ENCODE measurements at places on chromosomes 4 and X.

DNA sequence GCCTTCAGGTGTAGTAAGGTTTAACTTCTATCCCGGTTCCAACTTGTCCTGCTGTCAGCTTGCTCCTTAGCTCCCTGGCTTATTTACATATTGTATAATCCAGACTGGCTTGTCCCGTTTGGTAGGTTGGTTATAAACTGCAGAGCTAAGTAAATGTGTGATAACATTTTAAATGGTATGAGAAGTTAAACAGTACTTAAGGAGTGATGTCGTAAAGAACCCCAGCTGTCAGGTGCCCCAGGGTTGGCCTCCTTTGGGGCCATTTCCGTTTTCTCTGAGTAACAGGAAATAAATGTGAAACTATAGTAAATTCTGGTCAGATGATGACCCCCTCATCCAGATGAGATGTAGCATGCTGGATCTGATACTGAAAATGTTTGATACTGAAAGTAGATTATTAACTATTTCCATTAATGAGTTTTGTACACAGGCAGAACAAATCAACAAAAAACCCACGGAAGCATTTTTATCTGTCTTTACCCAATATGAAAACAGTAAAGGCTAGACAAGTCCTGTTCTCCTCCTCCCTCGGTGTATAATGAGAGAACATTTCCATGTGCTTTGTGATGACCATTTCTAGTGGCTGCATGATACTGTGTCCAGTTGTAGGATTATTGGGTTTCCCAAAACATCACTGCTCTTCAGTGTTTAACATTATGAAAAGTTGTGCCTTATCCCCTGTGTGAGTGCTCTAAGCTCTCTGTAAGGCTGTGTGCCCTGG is 22.4 kb downstream of the GAB1 start:
- DNase-seq = no peak

DNA sequence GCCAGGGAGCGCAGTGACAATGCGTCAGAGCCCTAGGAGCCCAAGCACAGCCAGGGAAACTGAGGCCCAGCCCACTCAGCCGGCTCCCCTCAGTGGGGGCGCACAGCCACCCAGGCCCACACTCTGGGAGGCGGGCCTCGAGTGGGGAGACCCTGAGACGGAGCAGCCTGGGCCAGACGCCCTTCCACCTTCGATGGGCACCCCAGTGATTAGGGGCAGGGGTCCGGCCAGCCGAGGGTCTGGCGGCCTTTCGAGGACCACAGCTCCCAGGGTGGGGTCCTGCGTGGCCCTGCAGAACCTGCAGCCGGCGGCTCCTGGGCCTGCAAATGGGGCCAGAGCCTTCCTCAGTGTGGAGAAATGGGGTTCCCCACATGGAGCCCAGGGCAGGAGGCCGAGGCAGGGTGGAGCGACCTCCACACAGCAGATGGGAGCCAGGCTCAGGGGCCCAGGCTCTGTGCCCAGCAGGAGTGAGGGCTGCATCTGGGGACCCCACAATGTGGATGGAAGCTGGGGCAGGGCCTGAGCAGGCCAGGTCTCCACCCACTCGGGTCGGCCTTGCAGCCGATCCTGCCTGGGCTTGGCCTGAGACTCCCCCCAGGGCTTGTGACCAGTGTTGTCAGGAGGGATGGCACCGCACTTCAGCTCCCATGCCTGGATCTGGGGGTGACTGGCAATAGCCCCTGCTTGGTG is 5.0 kb downstream of the HGFAC start:
- DNase-seq = no peak

GRCh38 chr4:159352609-159353008 is 249.7 kb downstream of the RAPGEF2 start:
- no peak for DNase-seq

DNA sequence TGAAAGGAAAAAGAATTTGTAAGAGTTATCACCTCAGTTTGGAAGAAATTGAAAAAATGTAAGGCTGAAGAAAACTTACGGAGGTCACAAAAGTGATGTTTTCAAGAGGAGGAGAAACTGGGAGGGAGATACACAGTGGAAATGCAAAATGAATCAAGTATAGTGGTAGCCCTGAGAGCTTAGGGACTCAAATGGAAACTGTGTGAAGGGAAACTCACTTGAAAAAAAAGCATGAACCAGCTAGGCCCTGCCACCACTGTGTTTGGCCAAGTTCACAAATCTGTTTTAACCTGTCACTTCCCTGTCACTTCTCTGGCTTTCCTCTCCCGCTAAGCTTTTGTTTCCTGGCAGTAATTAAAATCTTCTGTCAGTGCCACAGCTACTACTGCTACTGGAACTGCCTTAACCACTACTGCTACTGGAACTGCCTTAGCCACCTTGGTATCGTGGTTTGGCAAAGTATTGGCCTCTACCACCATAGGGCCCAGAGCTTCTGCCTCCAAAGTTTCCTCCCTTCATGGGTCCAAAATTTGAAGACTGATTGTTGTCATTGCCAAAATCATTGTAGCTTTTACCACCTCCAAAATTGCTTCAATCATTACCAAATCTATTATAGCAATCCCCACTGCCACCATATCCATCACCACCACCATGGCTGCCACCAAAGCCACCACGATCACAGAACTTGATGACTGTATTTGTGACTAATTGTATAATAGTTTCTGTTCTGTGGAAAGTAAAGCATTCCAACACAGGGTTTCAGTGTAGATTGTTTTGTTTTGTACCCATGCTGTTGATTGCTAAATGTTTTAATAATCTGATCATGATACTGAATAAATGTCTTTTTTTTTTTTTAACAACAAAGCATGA is 41.5 kb downstream of the SMARCA5 start:
- DNase-seq = no peak

- DNase-seq = no peak
Measured at GRCh38 chr4:18034099-18034498, 12.5 kb upstream of the LCORL start.

DNA sequence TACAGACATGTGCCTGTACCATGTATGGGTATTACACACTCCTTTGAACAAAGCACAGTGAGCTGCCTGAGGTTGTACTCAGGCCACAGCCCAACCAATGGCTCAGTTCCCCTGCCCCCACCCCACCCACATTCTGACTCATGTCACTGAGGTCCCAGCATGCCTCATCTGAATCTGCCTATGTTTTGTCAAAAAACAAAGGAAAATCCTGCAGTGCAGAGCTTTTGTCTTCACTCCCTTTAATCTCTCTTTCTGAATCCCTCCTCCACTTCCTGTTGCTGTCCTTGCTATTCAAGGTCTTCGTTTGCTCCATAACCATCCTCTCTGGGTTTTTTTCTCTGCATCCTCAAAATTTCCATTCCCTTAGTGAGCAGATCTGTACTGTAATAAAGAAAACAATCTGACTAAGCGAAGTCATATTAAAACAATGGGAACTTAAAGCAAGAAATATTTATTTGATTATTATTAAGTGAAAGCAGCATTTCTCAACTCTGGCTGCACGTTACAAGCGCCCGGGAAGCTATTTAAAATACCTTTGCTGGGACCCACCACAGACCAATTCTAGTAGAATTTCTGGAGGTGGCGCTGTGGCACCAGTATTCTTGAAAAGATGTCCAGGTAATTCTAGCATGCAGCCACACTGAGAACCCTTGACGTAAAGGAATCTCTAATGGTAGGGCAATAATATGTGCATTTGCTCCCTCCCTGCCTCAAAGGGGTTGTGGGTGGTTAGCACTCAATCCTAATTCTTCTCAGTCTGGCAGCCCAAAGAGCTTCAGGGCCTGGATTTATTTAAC is 8.7 kb downstream of the GUCY2F start:
- peak; percentile 7 for DNase-seq

DNA sequence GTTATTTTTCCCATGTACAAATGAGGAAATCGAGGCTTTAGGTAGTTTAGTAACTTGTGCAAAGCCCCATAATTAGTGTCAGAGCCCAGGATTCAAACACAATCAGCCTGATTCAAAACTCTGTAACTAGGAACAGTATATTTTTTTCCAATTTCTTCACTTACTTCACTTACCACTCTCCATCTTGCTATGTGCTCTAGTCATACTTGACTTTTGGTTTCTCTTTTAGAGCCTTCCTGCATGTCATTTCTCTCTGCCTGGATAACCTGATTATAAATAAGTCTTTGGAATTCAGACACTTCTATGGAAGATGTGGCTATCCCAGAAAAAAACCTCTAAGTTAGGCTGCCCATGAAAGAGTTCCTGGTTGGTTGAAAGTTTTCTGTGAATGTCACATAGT is 22.2 kb downstream of the SATL1 start:
- DNase-seq = no peak

DNA sequence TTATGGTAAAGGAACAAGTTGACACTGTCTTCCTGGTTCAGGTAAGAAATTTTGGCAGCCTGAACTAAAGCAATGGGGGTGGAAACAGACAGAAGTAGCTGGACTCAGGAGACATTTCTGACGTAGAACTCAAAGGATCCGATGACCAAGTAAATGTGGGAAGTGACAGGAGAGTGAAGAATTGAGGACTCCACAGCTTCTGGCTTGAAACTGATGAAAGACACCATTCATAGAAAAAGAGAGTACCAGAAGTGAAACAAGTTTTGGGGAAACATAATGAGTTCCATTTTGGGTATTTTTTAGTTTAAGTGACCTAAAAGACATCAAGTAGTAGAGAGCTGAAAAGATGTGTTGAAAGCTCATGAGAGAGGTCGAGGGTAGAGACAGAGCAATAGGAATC is 5.7 kb downstream of the FAM120C start:
- DNase-seq = no peak

GRCh38 chr4:126071346-126072333 is 756.9 kb downstream of the FAT4 start:
- DNase-seq = no peak

GRCh38 chrX:138487866-138488265 is 223.7 kb downstream of the FGF13 start:
- no peak for DNase-seq

- no peak for DNase-seq
Measured at GRCh38 chr4:164439037-164439436, 314.9 kb upstream of the SMIM31 start.

DNA sequence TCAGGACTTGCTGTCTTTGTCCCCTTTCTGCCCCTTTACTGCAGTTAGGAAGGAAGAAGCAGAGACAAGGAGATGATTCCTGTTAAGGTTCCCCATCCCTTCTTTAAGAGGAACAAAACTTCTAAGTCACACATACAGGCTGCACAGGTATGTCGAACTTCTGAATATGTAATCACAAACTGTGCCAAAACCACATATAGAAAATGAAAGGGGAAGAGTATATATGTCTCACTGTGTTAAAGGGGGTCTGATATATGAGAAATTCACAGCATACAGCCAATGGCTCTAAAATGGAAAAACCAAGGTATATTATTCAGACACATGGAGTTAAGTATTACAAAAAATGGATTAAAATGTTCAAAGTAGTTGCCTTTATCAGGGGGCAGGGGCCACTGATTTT is 11.7 kb downstream of the CFAP97 start:
- DNase-seq = no peak

DNA sequence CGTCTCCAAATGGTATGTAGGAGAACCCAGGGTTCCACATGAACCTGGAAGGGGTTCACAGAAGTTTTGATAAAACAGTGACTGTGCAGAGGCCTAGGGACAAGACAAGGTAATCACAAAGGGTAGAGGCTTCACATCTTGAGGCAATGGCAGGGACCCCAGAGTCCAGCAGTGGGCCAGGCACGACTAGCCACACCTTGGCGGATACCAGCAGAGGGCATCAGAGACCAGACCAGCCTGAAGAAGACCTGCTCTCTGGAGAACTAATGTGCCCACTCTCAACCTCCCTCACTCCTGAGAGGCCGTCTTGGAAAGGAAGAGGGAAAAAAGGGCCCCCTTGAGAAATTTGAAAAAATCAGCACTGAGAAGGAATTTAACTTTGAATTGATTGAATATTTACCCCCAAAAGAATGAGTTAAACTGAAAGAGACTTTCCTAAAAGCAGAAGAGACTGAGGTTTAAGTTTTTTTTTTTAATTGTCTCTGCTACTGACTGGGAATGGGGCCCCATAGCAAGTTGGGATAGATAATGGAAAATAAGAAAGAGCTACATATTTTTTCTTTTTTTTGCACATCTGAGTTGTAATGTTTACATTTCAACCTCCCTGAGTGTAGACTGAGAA is 243.8 kb upstream of the JADE1 start:
- DNase-seq = no peak

GRCh38 chrX:87425618-87426017 is 92.0 kb upstream of the KLHL4 start:
- no peak for DNase-seq

- peak; percentile 3 for DNase-seq
Measured at GRCh38 chr4:15400981-15401671, 26.7 kb upstream of the C1QTNF7 start.

DNA sequence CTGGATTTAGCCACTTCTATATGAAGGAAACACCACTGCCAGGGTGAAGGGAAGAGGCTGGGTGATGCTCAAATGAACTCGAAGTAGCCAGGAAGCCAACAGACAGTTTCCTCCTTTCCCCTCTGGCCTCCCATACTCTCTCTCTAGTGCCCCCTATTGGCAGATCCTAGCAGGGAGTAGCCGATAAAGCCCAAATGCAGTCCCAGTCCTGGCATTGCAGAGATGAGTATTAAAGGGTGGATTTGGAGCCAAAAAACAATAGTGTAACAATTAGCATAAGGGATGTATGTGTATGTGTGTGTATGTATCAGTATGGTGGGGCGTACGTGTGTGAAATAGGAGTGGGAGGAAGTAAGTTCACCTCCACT is 213.8 kb upstream of the LDB2 start:
- DNase-seq = no peak

DNA sequence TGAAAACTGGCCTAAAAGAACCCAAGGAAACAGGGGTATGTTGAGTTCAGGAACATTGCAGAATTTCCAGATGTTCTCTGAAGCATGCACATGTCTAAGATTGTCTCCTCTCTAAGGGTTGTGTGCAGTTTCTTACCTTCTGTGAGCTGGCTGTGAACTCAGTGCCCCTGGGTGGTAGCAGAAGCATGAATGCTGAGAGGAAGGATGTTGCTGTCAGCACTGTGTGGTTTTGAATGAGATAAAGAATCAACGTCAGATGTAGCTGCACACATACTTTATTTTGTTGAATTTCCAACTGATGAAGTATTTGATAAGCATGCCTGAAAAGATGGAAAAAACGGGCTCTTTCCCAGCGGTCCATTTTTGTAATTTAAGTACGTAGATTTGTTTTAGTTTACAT is 23.8 kb upstream of the CD38 start:
- DNase-seq = no peak

DNA sequence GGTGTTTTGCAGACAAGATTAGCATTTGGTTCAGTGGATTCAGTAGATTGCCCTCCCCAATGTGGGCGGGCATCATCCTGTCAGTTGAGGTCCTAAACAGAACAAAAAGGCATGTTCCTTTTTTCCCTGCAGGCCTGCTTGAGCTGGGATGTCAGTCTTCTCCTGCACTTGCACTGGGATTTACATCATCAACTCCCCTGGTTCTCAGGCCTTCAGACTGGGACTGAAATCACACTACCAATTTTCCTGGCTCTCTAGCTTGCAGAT is 278.9 kb upstream of the FTHL17 start:
- DNase-seq = no peak
